CD4-positive, alpha-beta T cell treated with Interleukin-4 for 4 hours (primary cell): ENCODE measurements at places on chromosomes 7 and 10.

DNA sequence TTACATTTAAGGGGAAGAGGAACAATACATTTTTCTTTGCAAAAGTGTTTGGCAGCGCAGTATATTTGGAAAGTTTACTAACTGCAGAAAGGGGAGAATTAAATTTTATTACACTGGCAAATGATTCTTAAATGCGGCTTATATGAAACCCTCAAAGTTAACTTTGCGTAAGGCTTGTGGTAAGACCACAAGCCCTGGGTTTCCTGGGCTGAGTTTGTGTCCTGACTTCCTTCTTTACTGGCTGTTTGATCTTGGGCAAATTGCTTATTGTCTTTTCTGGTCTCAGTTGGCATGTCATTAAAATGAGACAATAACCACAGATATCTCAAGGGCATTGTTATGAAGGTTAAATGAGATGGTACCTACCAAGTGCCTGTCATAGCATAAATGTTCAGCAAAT, 106.8 kb downstream of the GLRX3 start:
- DNase-seq = no peak

DNA sequence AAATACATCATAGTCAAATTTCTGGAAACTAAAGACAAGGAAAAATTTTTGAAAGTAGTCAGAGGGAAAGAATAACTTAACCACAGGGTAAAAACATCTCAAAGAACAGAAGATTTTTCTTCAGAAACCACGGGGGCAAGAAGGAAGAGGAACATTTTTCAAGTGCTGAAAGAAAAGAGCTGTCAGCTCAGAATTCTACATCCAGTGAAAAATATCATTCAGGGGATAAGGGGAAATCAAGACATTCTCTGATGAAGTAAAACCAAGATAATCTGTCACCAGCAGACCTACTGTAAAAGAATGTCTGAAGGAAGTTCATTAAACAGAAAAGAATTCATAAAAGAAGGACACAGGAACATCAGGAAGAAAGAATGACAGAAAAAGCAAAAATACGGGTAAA, 111.2 kb upstream of the TMEM72 start:
- no peak for DNase-seq

- no peak for DNase-seq
Observed at GRCh38 chr10:129419397-129419796, 47.6 kb upstream of the MGMT start.

DNA sequence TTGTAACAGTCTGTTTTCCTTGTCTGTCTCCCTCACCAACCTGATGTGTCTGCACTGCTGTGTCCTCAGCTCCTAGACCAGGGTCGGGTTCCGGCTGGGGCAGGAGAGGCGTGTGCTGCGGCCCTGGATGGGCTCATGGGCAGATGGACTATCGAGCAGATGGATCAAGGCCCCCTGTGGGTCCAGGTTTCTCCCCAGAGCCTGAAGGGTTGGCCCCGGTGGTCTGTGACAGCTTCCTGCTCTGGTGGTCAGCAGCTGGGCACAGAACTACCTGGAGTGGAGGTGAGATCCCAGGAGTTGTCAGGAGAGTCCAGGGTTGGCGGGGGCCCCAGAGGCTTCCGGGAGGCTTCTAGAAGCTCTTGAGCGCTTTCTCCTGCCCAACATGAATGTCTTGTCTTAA, 75.1 kb downstream of the GRK5 start:
- DNase-seq = no peak

GRCh38 chr10:118369641-118370205, 27.6 kb upstream of the FAM204A start:
- DNase-seq = no peak

- DNase-seq = no peak
Observed at GRCh38 chr10:111128331-111129180, 51.7 kb downstream of the ADRA2A start.

DNA sequence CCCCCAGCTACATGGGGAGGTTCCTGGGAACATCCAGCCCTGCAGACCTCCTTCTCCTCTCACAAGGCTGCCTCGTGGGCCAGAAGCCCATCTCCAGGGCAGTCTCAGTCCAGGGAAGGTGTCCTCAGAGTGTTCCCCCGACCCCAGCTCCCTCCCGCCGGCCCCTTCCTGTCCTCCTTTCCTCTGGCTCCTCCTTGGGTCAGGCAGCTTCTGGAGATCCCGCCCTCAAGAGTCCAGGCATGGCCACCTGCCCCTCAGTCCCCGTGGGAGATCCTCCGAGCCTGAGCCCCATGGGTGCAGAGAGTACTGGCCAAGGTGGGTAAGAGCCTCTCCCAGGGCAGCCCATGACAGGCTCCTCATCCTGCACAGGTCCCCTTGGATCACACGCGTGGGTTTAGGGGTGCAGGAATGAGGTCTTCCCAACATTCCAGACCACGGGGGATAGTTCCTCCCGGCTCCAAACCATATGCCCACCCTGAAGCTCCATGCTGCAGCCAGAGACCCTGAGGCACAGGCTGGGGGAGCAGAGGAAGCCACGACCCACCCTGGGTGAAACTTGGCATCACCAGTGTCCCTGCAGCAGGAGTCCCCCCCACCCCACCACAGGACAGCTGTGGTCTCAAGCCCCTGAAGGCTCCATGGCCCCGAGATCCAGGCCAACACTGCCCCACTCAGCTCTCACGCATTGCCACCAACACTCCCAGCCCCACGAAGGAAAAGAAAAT, 65.5 kb downstream of the OAT start:
- no peak for DNase-seq

DNA sequence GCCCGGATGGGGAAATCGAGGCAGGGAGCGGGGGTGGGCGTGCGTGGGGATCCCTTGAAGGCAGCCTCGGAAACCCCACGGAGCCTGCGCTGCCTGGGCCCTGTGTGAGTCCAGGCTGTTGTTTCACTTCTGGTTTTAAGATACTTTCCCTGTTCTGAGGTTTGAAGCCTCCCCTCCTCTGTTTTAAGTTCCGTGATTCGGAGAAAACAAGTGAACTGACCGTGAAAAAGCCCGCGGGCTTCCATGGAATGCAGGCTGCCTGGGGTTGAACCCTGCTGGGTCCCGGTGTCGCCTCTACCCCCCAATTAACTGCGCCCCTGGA, 401 bp downstream of the LRRC27 start:
- DNase-seq = peak; percentile 37

DNA sequence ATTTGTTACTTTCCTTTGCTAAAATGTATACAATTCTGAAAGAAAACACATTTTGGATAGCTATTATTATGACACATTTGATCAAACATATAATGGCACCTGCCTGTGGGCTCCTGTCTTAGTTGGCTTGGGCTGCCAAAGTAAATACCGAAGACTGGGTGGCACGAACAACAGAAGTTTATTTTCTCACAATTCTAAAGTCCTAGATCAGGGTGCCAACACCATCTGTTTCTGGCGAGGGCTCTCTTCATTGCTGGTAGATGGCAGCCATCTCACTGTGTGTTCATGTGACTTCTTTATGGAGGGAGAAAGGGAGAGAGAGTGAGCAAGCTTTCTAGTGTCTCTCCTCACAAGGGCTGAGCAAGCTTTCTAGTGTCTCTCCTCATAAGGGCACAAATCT, 195.8 kb upstream of the FAM3C start:
- no peak for DNase-seq

- no peak for DNase-seq
Observed at GRCh38 chr10:3154666-3155065, 17.9 kb downstream of the PITRM1 start.

DNA sequence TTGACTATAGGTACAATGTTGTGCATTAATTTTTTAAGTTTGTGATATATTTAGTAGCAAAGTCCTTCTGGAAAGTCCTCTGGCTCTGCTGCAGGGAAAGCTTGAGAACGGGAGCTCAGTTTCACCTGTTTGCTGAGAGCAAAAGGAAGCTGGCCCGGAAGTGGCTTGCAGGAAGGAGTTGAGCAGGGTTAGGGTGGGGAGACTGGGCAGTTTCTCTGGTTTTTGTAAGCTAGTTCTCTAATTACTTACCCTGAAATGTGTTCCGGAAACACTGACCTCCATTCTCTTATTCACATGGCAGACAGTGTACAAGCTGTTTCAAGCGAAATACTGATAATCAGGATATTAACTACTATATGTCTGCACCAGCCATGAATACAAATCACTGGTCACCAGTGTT, 22.3 kb downstream of the MAP3K8 start:
- peak; percentile 42 for DNase-seq

DNA sequence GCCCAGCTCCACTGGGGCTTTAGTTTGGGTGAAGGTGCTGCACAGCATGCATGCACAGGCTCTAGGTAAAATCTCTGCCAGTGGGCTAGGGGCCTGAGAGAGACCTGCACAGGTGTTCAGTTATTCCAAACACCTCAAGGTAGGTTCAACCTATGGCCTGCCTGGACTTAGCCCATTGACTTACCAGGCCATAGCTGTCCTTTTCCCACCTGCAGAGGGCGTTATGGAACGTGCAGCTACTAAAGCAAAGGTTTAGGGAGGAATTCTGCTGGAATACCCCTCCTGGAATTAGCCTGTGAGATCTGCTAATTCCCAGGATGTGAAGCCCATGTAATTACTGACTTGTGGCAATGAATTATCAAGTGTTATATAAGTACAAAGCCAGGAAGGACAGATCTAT, 3.6 kb downstream of the VWC2 start:
- DNase-seq = no peak

DNA sequence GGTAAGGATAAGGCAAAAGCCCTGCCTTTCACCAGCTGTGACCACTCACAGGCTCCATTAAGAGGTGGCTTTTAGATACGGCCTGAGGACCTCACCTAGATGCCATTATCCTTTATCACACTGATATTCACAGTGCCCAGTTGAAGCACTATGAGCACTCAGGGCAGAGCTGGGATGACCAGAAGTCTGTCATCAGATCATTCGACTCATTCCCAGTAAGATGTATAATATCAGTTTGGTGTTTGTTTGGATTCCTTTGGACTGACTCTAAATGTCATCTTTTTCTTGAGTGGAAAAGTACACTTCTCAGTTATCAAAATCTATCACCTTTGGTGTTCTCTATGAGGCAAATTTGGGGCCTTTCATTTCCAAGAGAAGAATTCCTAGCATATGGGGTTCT, 18.7 kb downstream of the CCDC136 start:
- no peak for DNase-seq

GRCh38 chr10:121611393-121612159, 13.3 kb upstream of the FGFR2 start:
- DNase-seq = no peak

GRCh38 chr7:18855796-18856195, 261.6 kb downstream of the TWIST1 start:
- DNase-seq = no peak

DNA sequence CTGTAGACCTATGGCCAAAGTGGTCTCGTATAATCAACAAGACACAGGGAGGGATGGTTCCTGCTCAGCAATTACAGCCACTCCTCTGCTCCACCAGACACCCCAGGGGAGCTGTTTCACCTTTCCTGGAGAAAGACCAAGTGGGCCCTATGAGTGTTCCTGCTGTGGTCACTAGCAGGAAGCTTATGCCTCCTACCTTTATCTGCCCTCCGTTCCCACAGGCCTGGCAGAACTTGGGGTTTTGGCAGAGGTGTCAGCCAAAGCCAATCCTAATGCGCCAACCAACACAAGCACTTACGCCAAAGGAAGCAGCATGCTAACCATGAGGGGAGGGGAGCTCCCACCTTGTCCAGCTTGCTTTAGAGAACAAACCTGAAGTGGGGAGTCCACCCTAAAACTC, 31.2 kb downstream of the XPNPEP1 start:
- DNase-seq = no peak

GRCh38 chr10:4838743-4839142, 12.7 kb downstream of the AKR1E2 start:
- no peak for DNase-seq

GRCh38 chr10:86918022-86918471, 39.4 kb downstream of the MMRN2 start:
- DNase-seq = no peak

GRCh38 chr7:81839708-81840369, 70.0 kb upstream of the HGF start:
- DNase-seq = no peak

DNA sequence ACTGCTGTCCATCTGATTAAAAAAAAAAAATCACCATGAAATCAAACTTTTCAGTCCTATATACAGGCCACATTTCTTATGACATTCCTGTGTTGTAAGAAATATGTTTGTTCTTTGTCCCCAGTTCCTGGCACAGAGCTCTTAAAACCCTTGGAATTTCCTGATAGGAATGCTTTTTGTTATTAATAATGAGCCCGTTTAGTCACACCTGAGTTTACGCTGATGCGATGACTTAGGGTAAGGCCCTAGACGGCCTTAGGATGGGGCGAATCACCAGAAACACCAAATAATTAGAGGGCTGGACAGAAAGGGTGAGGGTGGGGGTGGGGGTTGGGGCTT, 17.5 kb downstream of the TSPAN15 start:
- DNase-seq = no peak

DNA sequence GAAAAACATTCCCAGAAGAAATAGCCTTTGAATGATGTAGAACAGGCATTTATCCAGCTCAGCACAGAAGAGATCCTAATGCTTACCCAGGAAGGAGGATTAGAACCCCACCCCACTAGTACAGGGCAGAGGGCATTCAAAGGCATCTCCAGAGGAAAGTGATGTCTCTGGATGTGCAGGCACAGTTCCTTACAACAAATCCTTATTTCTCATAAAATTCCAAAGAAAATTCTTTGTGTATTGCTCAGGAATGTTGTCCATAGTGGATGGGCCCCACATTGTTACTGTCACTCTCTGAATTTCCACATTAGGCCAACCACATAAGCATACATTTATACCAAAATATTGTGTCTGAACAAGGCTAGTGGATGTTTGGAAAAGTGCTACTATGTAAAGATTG, 243.0 kb downstream of the ADRA2A start:
- no peak for DNase-seq

GRCh38 chr10:72265990-72266865, 7.5 kb upstream of the DDIT4 start:
- no peak for DNase-seq

DNA sequence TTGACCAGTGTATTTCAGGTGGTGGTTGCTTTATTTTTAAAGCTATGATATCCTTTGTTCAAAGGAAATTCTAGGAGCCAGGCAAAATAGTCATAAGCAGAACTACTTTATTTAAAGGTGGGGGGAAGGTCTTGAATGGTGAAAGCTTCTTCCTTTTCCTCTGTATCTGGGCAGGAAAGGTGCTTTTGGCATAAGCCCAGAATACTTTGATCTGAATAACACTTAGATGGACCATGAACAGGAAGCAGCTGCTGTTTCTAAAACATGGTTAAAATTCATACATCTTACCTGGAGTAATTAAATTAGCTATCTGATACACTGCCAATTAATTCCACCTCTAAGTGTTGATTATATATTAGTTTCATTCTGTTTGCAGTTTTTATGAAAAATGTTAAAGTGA, 13.3 kb downstream of the ZNF804B start:
- DNase-seq = no peak

- no peak for DNase-seq
Observed at GRCh38 chr7:78095549-78095948, 297.0 kb downstream of the PHTF2 start.

- DNase-seq = no peak
Observed at GRCh38 chr10:5545778-5546710, 21.3 kb downstream of the CALML3 start.

DNA sequence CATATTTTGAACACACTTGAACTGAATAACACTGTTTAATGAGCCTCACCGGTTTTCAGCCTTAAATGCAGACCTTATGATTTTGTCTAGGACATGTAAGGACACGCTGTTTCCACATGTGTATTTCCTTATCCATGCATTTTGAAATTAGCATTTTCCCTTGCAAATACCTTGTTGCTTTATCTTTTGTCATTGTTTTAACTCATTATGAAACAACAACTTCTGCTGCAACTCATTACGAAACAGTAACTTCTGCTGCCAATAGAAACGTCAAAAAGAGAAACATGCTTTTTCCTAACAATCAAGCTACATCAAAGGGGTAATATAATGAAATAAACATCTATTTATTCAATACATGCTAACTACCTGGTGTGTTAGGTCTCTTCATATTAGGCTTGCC, 322.0 kb downstream of the AGMO start:
- no peak for DNase-seq
